D341Med (cell line): ENCODE measurements at places on chromosomes 1 and 21.

DNA sequence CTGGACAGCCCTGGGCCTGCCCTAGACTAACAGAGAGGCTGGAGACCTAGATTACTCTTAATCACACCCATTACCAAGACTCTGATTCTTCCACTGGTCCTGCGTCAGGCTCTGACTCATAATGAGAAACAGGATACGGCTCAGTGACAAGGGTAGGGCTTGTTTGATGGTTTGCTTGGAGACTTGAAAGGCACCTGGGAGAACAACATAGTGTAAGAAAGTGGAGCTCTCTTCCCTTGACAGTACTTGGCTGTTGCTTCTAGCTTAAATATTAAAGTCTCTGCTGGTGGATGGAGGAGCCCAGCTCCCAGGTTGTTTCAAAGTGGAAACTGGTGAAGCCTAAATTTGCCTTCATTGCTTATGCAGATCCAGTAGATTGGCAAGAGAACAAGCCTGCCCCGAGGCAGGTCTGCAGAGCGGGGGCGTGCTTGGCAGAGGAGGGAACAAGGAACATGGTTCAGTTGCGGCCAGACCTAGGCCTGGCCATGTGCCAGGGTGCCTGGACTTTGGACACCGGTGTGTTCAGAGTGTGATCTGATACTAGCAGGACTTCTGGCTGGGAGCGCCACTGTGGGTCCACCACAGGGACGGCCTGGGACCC, 480.6 kb downstream of the CAMTA1 start:
- no peak for DNase-seq

- no peak for DNase-seq
Observed at GRCh38 chr1:228305721-228306152, 97.9 kb downstream of the OBSCN start.

DNA sequence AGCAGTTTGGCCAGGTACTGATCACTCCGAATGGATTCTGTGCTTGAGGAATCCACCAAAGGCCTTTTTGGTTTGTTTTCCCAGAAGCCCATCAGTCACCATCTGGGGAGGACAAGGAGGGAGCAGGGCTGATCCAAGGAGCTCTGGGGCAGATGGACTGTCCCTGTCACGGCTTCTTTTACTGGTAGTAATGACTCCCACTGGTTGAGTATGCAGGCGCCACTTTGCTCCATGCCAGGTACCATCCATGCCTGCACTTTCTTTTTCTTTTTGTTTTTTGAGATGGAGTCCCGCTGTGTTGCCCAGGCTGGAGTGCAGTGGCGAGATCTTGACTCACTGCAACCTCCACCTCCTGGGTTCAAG, 101.7 kb downstream of the UBIAD1 start:
- no peak for DNase-seq

DNA sequence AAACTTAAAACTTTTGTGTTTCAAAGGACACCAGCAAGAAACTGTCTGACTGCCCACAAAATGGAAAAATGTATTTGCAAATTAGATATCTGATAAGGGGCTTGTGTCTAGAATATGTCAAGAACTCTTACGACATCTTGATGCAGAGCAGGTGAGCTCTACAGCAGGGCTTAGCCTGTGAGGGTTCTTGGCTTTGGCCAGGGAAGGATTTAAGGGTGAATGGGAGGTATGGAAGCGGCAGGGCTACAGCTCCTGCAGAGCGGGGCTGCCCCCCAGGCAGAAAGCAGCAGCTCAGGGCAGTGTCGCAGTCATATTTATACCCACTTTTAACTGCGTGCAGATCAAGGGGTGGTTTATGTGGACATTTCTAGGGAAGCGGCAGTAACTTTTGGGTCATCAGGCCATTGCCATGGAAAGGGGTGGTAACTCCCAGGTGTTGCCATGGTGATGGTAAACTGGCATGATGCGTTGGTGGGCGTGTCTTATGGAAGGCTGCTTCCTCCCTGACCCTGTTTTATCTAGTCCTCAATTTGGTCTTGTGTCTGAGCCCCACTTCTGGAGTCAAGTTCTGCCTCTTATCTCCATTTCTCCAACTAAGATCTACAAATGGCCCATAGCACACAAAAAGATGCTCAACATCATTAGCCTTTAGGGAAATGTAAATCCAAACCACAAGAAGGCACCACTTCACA, 23.2 kb downstream of the MORN1 start:
- DNase-seq, result no peak

DNA sequence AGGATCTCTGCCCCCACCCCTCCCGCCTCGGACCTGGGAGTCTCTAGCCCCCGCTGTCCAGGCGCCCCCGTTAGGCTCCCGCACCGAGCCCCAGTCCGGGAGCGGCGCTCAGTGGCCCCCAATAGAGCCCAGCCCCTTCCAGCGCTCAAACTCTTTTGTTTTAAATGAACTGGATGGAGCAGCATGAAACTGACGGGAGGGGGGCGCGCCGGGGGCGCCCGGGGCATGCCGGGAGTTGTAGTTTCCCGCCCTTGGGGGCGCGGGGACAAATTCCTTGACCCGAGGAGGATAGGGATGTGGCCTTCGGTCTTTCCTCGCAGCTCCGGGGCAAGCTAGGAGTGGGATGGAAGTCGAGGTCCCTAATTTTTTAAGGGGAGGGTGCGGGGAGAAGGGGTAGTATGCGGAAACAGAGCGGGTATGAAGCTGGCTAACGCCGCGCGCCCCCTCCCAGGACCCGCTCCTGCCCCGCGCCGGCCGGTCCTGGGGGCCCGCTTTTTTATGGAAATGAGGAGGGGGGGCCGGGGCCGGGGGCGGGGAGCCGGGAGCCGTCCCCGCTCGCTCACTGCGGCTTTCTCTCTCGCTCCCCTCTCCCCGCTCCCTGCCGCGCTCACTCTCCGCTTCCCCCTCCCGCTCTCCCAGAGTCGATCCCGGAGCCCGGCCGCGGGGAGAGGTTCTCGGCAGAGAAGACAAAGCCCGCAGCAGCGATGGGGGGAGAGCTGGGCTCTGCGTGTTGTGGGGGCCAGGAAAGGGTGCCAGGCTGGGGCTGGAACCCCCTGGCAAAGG, at the start of gene MEX3A:
Gene MEX3A, minus strand, starts transcription at position 157 of the 783 bp plus-strand sequence. CDS start 467 bp downstream, outside the sequence.
- DNase-seq, result peak; percentile 92

- DNase-seq, result no peak
Observed at GRCh38 chr1:914891-915280, 8.8 kb upstream of the SAMD11 start.

DNA sequence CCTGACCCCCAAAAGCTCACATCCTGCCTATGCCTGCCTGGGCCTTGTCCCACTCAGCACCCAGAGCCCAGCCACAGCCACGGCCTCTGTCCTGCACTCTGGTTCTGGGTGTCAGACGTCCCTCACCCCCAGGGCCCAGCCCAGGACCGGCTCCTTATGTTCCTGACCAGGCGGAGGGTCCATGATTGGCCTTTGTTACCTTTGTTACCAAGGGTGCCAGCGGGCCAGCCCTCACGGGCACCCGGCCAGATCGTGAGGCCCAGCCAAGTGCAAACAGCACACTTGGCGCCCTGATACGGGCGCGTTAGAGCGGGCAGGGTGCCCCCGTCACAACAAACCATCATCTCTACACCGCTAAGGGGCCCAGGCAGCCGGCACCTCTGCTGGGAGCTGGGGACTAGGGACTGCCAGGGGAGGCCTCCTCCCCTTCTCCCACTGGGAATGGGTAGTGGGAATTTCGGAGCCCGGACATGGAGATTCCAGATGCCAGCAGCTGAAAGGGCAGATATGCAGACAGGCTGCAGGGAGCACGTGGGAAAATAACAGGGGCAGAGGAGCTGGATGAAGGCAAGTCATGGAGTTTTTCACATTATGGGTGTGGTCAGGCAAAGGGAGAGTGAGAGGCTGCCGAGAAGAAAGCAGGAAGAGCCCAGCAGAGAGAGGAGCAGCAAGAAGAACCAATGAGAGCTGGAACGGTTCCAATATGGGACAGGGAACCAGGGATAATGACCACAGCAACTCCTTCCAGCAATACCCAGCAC, 22.1 kb downstream of the HSPG2 start:
- no peak for DNase-seq

DNA sequence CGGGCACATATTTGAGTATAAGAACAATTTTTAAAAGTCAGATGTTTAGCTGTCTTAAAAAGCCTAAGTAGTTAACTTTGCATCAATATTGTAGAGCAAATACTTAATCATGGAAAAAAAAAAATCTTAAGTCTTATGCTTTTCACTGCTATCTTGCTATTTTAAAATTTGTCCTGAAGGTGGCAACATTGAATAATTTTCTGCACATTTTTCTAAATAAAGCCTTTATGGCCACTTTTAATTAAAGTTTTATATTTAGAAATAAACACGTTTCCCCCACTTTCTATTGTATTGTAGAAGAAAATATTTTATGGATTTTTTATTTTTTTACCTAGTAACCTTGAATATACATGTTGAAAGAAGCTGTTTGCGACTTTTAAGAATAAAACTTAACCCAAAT, 198.8 kb downstream of the AMY1C start:
- no peak for DNase-seq
